ENCODE measurements at places on chromosomes 1 and 21. TPM values are rescaled to one million over a fixed set of nuclear protein-coding genes. Genes with fewer than 3 reads are reported as not detected.

GRCh38 chr1:160024195-160024905, 7.4 kb downstream of the PIGM start:
- DNase-seq, result no peak

The ATP1A2 gene
- not detected for polyA plus RNA-seq

The OR2T35 gene
- polyA plus RNA-seq, result 0.28 TPM

DNA sequence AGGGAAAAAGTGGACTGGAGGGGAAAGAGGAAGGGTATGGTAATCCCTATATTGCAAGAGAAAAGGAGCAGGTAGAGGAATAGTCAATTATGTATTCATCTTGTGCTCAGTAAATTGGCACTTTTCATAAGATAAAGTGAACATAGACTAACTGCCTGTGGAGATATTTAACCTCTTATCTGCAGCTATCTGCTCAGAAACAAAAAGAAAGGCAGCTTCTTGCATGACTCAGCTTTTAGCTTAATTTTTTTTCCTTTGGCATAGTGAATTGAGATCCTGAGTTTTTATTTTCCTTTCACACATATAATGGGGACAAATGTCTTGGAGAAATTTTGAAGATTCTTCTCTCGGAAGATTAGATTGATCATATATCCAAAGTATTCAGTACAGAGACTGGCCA, 127.6 kb upstream of the F3 start:
- DNase-seq, result no peak

DNA sequence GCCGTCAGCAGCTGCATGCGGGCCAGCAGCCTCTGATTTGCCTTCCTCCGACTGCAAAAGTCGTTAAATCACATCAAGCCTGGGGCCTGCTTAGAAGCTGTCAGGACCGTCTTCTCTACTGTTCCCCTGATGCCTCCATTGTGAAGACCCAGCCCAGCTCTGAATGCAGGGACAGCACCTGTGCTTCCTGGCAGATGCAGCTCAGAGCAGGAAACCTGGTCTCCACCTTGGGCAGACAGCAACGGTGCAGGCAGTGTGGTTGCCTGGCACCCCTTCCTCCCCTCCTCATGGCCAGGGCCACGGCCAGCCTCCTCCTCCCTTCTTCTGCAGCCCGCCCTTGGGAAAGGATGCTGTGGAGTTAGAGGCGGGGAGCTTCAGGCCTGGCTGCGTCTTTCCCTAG, 92.3 kb upstream of the COL6A1 start:
- DNase-seq, result no peak

The LRRC38 gene
- not detected for polyA plus RNA-seq

DNA sequence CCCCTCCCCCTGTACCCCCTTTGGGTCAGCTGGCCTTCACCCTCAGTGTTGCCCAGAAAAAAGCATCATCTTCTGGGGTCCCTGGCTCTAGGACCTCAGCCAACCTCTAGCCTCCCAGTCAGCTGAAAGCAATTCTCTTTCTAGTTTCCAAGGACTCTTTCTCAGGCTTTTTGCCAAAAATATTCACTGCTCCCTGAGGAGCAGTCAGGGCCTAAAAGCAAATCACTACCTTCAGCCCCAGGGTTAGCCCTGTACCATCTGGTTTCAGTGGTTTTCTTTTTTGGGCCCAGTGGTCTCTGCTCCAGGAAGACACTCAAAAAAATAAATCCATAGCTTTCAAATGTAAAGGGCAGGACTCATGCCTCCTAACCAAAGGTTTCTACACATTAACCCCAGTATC, 3.1 kb upstream of the LMOD1 start:
- no peak for DNase-seq

The TRIM58 gene
- polyA plus RNA-seq, result not detected

The GJC2 gene
- polyA plus RNA-seq, result not detected

GRCh38 chr1:119228335-119229080, 88.1 kb upstream of the WARS2 start:
- DNase-seq, result no peak

The CDC42BPA gene
- 0.09 TPM for polyA plus RNA-seq

DNA sequence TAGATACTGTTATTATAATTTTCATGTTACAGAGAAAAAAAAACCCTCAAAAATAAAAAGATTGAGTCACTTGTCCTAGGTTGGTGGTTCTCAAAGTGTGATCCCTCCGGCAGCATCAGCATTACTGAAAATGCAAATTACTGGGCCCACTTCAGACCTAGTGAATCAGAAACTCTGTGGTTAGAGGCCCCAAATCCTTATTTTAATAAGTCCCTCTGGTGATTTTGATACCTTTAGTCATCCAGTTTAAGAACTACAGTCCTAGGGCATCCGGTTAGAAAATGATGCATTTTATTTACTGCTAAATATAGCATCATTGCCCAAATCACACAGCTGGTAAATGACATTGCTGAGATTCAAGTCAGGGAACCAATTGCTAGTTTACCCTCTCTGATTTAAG, 203.7 kb upstream of the RUNX1 start:
- no peak for DNase-seq

DNA sequence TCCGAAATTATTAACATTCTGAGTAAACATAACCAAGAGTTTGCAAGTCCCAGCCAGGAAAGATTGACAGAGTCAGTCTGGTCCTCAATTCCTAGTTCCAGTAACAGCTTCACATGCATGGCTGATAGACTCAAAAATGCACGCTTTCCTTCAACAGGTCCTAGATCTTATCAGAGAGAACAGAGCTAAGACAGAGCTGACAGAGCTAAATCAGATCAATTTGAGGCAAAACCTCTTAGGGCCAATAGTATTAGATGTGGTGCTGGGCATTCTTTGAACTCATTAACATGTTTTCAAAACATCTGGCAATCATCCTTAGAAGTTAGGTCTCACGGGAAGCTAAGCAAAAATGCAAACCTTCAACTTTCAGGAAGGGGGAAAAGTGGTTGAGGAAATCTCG, 114.0 kb downstream of the GREM2 start:
- DNase-seq, result no peak

GRCh38 chr21:28431022-28431421, 561.7 kb downstream of the LTN1 start:
- no peak for DNase-seq

The MARK1 gene
- 0.03 TPM for polyA plus RNA-seq
